ENCODE measurements at places on chromosomes 16 and 17.

DNA sequence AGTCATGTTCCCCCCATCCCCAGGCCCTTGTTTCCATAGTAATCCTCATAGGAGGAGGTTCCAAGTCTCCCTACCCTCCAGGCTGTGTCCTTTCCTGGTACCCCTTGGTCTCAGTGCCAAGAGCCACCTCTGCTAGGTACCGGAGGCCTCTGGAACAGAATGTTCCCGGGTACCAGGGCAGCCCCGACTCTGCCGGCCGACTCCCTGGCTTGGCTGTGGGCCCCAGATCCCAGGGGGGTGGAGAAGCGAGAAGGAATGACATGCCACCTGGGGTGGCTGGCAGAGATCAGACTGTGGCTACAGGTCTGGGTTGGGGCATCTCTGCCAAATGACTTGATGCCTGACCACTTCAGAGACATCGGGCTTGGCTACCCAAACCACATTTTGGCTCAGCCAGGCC lies 3.6 kb downstream of the STAC2 start:
- no peak for DNase-seq

DNA sequence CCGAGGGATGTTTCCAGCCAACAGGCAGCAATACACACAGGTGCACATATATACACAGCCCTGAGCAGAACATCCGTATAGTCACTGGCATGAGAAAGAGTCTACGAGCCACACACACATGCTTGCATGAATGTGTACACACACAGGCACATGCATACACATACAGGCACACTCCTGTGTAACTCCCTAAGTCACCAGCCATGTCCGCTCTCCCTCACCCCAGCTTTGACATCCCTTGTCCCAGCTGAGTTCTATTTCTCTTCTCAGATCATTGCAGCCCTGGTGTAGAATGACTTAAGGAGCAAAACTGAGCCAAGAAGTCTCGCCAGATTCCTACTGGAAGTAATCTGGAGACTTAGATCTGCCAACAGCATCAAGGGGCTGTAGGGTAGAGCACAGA lies 13.1 kb downstream of the CDRT4 start:
- DNase-seq, result no peak

DNA sequence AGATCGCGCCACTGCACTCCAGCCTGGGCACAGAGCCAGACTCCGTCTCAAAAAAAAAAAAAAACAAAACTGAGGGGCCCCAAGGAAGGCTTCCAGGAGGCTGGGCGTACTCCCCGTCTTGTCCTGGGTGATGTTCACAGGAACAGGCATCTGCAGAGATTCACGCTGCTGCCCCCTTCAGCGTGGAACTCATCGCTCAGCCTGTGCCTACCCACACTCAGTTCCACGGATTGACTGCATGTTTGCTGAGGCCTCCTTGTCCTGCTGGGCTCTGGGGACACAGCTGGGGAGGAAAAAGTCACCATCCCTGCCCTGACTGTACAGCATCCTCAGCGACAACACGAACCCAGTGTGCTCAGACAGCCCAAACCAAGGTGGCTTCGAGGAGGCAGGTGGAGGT lies 12.9 kb upstream of the OSGIN1 start:
- DNase-seq, result no peak

DNA sequence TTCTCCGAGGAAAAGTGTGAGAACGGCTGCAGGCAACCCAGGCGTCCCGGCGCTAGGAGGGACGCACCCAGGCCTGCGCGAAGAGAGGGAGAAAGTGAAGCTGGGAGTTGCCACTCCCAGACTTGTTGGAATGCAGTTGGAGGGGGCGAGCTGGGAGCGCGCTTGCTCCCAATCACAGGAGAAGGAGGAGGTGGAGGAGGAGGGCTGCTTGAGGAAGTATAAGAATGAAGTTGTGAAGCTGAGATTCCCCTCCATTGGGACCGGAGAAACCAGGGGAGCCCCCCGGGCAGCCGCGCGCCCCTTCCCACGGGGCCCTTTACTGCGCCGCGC lies at the start of gene ERBB2:
TSS of gene ERBB2 (plus strand) at position 247 of the 330 bp plus-strand sequence. CDS start 175 bp downstream, outside the sequence.
- DNase-seq, result no peak

DNA sequence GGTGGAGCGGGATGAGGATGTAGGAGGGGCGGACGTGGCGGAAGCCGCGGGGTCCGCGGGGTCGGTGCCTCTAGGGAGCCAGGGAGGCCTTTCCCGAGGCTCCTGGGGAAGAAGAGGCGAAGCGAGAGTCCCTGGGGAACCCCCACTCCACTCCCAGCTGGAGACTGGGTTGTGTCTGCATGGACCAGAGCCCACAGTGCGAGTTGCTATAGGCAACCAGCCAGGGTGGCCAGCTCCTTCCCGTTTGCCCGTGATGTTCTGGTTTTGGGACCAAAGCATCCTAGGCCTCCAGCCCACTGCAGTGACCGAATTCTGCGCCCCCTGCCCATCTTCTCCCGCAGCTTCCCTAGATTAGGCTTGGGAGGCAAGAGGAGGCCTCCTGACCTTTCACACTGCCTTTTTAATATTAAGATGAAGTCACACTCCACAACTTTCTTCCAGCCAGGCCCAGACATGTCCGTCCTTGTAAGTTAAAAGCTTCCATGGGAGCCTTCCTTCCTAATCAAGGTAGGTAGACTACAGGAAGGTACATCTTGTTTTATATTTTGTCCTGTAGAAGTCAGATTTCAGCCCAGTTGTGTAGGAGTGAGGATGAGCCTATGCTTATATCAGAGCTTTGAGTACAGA lies 469 bp downstream of the AMZ2 start:
- no peak for DNase-seq

DNA sequence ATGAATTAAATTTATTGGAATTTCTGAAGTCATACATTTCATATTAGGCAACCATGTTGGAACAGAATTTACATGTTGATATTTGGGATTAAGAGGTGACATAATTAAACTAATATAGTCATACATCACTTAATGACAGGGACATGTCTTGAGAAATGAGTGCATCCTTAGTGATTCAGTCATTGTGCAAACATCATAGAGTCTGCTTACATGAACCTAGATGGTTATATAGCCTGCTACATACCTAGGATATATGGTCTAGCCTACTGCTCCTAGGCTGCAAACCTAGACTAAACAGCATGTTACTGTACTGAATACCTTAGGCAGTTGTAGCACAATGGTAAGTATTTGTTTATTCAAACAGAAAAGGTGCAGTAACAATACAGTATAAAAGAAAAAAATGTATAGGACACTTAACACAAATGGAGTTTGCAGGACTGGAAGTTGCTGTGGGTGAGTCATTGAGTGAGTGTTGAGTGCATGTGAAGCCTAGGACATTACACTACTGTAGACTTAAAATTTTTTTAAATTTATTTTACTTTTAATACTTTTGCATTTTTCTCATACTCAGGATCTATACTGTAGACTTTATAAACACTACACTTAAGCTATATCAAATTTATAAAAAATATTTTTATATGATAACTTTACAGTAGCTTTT lies 85.6 kb downstream of the OMG start:
- DNase-seq, result no peak

- DNase-seq, result peak; percentile 79
These were observed at the start of gene BCKDK for GRCh38 chr16:31108035-31108793. Gene BCKDK (plus strand): TSS chr16:31108386. CDS start chr16:31109224, 838 bp downstream.

GRCh38 chr17:40291281-40291664 lies 3.6 kb downstream of the CDC6 start:
- no peak for DNase-seq

DNA sequence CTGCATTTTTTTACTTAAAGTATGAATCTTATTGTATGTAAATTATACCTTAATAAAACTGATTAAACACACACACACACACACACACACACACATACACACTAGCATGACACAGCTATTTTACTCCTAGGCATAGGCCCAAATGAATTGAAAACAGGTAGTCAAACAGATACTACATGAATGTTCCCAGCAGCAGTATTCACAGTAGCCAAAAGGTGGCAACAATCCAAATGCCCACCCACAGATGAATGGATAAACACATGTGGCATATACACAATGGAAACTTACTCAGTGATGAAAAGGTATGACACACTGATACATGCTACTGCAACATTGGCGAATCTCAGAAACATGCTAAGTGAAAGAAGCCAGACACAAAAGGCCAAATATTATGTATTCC lies 223.5 kb downstream of the CYB561 start:
- no peak for DNase-seq

DNA sequence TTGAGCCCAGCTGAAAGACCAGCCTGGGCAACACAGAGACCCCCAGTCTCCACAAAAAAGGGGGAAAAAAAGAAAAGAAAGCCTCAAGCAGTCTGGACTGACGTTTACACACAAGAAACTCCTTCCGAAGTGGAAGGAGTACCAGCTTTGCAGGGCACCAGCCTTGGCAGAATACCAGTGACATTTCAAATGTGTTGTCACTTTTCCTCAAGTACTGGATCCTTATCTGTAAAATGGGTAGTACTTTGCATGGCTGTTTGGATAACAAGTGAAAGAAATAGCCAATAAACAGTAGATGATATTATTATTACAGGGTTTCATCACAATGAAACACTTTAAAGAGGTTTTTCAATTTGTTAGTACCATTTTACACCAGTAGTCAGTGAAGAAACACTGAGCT lies 14.2 kb downstream of the YWHAE start:
- DNase-seq, result no peak

DNA sequence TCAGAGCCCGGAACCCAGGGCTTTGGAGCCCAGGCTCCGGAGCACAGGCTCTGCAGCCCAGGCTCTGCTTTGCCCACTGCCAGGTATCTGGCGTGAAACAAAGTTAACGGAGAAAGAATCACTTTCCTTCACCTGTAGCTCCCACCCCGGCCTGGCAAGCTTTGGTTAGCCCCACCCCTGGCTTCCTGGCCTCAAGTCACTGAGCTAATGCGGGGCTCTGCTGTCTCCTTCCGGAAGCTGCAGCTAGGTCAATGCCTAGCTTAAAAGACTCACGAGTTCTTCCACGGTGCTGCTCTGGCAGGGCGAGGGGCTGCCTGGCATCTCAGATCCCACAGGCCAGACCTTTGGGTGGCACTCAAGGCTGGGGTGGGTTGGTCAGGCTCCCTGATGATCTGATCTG lies 21.1 kb upstream of the SPPL2C start:
- DNase-seq, result no peak

- peak; percentile 64 for DNase-seq
These were observed 2.9 kb downstream of the CTRL start for GRCh38 chr16:67928561-67929364.

- no peak for DNase-seq
These were observed 2.9 kb downstream of the SLC13A5 start for GRCh38 chr17:6710317-6710716.

- no peak for DNase-seq
These were observed 2.4 kb upstream of the C1QTNF8 start for GRCh38 chr16:1098266-1098991.

DNA sequence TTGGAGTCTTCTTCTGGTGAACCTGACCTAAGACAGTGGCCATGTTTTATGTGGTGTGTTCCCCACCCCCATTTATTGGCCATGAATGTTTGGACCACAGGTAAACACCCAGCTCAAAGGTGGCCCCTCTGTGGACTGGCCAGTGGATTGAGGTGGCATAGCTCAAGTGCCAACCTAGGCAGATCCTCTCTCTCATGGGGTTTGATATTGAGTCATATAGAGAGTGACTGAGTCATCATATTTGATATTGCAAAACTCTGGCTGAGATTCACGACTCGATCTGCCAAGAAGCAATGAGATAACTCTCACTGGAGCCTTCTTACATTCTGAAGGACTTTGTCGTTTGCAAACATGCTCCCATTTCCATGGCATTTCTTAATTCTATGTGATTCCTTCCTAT lies 10.5 kb upstream of the TEKT3 start:
- DNase-seq, result no peak

GRCh38 chr16:55663765-55664677 lies 8.2 kb downstream of the SLC6A2 start:
- no peak for DNase-seq

DNA sequence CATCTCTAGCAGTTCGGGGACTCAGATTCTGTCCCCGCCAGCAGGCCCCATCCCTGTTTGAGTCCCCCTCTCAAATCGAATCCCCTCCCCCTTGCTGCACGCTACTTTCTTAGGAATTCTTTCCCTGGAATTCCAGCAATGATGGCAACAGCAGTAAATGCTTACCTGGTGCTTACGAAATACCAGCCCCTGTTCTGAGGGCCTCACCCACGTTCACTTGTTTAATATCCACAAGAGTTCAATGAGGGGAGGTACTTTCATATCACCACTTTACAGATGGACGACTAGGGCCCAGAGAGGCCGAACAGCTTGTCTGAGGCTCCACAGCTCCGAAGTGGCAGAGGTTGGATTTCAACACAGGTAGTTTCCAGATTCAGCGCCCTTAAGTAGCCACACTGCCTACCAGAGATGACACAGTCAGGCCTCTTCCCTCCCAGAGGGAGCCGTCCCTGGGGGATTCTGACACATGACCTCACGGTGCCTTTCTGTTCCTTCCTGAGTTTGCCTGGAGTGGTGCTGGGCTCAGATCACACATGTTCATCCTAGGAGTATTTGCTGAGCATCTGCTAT lies 120.7 kb upstream of the GSE1 start:
- DNase-seq, result no peak

GRCh38 chr17:8910969-8911604 lies 43.6 kb upstream of the PIK3R6 start:
- DNase-seq, result no peak

GRCh38 chr17:76263896-76264295 lies 1.3 kb upstream of the UBALD2 start:
- no peak for DNase-seq

- no peak for DNase-seq
These were observed 15.0 kb downstream of the TMEM92 start for GRCh38 chr17:50289278-50289677.

DNA sequence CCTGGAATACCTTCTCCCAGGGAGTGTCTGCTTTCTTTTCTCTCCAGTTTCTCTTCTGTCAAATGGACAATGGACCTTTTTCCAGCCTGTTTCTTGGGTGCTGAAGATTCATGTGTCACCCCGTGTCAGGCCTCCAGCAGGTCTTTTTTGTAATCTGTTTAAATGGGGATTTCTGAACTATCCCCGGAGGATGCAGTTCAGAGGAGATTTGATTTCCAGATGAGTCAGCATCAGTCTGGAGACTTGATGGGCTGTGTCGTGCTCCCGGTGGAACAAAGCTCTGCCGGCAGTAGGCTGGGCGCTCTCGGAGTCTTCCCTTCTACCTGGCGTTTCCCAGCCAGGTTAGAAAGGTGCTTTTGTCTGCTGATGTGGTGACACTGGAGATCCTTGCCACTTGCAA lies 440.6 kb downstream of the HS3ST3B1 start:
- DNase-seq, result no peak

DNA sequence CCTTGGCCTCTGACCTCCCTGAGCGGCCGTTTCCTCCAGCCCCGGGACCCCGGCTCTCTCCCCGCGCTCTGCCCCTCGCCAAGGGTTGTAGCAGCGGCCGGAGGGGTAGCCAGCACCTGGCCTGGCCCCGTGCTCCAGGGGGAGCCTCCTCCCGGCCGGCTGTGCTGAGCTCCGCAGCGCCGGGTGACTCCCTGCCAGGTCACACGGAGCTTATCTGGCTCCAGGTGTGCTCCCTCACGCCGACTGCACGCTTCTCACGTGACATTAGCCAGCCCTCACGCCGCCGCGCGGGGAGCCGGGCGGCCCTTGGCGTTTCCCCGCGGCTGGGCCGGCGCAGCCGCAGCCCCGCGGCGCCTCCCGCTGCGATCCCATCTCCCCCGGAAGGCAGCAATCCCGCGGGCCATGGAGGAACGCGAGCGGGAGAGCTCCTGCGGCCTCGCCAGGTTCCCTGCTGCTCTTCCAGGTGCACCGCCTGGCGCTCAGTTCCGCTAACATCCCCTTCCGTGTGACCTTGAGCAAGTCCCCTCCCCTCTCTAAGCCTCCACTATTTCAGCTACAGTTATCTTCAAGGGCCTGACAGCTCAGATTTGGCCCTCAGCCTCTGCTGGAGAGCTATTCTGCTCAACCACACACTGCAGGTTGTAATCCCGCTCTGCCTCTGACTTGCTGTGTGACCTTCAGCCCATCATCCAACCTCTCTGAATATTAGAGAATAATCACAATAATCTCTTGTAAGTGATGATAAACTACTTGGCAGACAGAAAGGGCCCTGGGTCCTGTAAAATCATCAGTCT lies 3.4 kb downstream of the MYO18A start:
- DNase-seq, result no peak
